ENCODE measurements at places on chromosomes 5 and 9.

DNA sequence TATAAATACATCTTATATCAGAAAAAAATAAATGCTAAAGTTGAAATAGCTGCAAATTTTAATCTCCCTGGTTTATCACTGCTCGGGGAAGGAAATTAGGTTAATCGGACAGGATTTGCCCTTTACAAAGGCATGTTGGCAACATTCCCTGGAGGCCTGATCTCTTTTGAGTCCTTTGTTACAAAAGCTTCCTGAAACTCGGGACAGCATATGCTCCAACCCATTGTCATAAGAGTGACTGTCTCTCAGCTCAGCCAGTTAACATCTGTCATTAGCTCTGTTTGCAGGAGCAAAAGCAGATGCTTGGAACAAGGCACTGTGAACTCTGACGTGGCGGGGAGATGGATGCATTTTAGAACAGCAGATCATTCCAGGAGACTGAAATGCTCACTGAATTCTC lies 80.6 kb downstream of the MYO10 start:
- DNase-seq: no peak

DNA sequence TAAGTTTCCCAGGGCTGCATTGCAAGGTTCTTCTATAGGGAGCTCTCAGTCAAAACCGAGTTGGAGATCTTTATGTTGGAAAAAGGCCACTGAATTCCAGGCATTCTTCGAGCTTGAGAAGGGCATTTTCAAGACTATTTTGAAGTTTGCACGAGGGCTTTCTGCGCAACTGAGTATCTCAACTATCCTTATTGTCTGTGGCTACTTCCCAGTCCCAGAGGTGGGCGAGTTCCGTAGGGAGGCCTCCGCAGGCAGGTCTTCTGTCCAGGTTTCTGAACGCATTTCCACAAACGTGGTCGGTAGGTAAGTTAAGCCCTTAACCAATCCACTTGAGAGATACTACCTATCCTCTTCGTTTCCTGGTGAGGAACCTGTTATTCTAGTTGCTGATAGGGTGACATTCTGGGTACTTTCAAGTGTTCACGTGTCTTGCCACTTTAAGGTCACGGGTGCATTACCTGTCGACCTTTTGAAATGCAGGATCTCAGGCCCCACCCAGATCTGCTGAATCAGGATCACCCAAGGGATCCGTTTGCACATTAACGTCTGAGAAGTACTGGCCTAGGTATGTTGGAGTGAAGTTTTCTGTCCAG lies 51.4 kb upstream of the TJP2 start:
- no peak for DNase-seq

DNA sequence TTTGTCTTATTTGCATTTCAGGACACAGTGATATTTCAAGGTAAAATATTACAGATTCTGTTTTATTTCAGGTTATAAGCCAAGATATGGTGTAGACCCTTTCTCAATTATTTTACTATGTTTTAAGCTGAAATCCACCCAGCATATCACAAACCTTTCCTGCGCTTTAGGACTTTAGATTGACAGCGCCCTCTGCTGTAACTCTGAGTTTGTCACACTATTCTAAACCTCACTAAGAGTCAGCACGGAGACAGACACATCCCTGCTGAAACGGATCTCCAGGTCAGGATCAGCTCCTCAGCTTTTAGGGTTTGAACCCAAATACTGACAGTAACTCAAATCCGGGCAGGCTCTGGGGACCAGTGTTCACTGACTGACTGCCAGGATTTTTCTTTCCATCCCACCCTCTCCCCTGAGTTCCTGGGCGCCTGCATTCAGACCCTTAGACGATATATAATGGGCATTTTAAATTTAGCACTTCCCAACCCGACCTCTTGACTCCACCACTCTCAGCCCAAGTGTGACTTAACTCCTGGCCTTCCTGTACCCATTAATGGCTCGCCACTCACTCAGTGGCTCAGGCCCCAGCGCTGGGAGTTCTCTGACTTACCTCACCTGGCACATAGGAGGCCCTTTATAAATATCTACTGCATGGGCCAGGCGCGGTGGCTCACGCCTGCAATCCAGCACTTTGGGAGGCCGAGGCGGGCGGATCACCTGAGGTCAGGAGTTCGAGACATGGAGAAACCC lies 33.5 kb downstream of the TLX3 start:
- no peak for DNase-seq

GRCh38 chr9:121266906-121267650 lies 884 bp upstream of the GSN start:
- no peak for DNase-seq

GRCh38 chr5:177330991-177331842 lies 19.5 kb upstream of the MXD3 start:
- DNase-seq: no peak

DNA sequence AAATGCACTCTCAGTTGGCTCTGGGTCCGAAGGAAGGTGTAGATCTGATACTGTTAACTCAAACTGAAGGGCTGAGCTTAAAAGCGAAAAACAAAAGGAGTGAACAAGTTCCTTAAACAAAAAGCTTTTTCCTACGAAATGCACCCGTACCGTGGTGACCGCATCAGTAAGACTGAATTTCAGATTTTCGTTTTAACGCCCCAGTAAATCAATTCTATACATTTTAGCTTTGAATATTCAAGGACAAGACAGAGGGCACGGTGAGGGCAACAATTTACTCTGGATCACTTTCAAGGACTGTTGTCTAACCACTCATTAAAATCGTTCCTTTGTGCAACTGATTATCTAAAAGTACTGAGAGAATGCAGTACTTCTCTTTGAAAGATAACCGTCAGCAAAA lies 1.9 kb downstream of the HOMER1 start:
- DNase-seq: no peak

DNA sequence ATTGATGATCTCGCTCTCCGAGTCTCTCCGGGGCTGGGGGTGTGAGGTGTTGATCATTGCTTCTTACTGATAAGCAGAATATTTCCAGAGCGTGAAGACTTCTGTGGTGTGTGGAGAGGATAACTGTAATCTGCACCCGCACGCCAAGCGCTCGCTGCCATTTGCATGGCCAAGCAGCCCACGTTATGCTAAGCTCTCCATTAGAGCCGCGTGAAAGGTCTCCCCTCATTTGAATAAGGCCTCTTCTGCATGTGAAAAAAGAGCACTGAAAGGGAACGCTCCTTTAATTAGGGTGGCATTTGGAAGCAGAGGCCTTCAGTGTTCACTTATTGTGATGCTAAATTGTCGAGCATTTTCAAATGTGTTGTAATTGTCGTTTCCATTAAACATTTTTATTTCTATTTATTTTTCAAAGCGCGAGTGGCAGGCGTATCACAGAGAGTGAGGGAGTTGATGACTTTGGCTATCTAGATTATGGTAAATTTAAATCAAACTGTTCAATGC lies 163.6 kb upstream of the IRX2 start:
- DNase-seq: no peak

GRCh38 chr9:118595719-118596305 lies 773.4 kb downstream of the BRINP1 start:
- no peak for DNase-seq

GRCh38 chr5:152711801-152712388 lies 306.8 kb upstream of the NMUR2 start:
- no peak for DNase-seq

- no peak for DNase-seq
Observed at GRCh38 chr5:29197631-29198454, 1995.6 kb upstream of the CDH6 start.
